NCI-H1048 (cell line): ENCODE measurements at places on chromosomes 16 and 17.
A peak's percentile ranks its signal among the peaks of the same experiment; 100 is the strongest.

DNA sequence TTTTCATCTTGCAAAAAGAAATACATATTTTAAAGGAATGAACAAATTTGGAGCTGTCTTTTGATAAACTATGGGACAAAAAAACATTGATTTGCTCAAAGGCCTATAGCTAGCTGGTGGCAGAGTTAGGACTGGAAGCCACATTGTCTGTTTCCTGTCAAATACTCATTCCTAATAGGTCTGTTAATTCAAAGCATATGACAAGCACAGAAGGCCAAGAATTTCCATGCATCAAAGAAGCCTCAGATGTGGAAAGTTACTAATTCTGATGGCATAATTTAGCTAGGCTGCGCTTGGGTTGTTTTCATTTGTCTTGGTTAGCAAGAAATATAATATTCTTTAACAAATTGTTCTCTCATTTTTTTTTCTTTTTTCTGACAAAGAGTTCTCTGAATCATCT, 98.0 kb downstream of the CDK5R1 start:
- no peak for DNase-seq

- no peak for DNase-seq
Observed at GRCh38 chr17:9002606-9003354, 18.5 kb upstream of the NTN1 start.

GRCh38 chr17:35210741-35211140, 16.5 kb upstream of the SLC35G3 start:
- no peak for DNase-seq

GRCh38 chr16:74199842-74200124, 96.8 kb upstream of the PSMD7 start:
- no peak for DNase-seq

- no peak for DNase-seq
Observed at GRCh38 chr17:50624321-50624934, 10.3 kb upstream of the ABCC3 start.

GRCh38 chr16:8952281-8952751, 11.4 kb downstream of the USP7 start:
- no peak for DNase-seq

GRCh38 chr16:57774705-57775285, 27.5 kb downstream of the KIFC3 start:
- DNase-seq, result no peak

DNA sequence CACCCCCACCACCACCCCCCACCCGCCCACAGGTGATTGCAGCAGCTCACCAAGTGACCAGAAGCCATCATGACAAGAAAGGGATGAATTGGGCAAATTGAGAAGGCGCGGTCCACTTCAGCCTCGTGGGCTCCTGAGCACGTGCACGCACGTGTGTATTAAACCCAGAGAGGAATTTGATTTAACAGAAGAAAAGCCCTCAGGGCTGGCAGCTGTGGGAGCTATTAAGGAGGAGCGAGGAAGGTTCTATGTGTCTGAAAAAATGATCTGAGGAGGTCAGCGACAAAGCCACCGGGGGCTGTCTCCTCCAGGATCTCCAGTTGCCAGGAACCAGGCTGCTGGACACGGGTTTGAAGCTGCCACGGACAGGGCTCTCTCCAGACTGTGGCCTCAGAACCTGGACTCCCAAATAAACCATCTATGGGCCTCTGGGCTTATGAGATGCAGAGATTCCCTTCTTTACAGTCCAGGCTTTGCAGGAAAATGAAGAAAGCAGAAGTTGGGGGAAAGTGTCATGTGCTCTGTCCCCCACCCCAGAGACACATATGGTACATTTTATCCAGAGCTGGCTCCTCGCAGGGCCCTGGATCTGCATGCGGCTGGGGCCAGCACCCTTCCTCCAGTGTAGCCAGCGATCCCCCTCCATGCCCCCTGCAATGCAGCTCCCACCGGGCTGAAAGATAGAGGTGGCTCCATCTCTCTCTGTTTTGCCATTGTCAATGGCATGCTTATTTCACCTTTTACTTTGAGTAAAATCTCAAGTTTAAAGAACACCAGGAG, 219.7 kb upstream of the RPL38 start:
- DNase-seq, result no peak

DNA sequence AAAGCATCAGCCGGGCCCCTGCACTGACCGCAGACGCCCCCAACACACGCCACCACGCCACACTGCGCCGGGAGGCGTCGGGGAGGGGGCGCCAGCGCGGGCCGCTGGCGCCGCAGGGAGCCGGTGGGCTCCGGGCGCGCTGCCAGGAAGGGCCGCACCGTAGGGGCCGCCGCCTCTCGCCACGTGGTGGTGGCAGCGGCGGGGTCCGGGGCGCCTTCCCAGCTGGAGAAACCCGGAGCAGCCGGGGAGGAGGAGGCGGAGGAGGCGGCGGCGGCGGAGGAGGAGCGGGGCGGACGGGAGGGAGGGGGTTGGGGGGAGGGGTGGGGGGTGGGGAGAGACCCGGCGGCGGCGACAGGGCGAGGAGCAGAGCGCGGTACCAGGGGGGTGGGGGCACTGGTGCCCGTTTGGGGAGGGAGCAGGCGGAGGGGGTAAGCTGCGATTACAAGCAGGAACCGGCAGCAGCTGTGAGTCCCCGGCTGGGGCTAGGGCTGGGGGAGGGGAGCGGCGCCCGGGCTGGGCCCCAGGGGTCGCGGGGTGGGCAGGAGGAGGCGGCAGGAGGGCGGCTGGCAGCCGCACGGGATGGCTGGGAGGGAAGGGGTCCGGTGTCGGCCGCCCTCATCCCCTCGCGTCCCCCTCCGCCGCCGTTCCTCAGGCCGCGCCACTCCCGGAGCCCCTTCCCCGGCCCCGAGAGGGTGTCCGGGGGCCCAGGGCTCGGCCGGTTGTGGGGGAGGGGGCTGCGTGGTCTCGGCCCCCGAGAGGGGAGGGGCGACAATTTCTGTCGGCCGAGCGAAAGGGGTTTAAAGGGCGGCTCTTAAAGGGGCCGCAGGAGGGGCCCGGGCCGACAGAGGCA, at the start of gene TBKBP1:
Gene TBKBP1 (plus strand): TSS at position 431 of the 850 bp plus-strand sequence. CDS start 1,952 bp downstream, outside the sequence.
- DNase-seq, result no peak

- DNase-seq, result no peak
Observed at GRCh38 chr17:4777969-4778760, 6.5 kb downstream of the TM4SF5 start.

- no peak for DNase-seq
Observed at GRCh38 chr17:76251478-76252039, 11.3 kb upstream of the RNF157 start.

- DNase-seq, result no peak
Observed at GRCh38 chr17:9217151-9218056, 196.1 kb downstream of the NTN1 start.

DNA sequence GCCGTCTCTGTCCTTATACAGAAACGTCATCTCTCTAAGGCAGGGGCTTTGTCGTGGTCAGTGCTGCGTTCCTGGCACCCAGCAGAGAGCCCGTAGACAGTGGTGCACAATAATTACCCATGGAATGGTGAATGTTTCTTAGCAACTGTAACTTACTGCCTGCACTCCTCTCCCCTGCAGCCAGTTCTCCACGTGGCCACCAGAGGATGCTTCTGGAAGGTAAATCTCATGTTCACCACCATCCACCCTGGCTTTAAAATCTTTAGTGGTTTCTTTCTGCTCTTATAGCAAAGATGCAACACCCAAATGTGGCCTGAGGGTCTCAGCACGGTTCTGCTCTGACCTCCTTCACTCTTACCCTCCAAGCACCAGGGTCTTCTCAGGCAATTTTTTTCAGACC, 150.8 kb downstream of the GRIN2A start:
- DNase-seq, result no peak

GRCh38 chr17:27993161-27993695, 49.2 kb upstream of the NLK start:
- no peak for DNase-seq

- no peak for DNase-seq
Observed at GRCh38 chr16:68548947-68549346, 9.9 kb downstream of the ZFP90 start.

GRCh38 chr17:17494870-17495535, 1.2 kb downstream of the RASD1 start:
- no peak for DNase-seq

DNA sequence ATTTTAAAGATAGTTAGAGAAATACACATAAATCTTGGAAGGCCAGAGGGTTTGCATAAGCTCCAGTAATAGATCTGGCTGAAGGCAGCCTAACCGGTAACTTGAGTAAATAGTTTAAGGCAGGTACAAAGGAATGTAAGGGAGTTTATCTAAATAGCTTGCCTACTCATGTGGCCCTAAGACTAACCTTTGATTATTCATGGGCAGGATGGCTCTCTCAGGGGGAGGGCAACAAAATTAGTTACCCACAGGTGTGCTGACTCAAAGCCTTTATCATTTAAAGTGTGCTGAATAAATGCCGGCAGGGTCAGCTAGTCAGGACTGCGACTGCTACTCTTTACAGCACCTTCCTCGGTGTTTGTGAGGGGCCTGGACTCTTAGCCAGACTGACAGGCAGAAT, 761.3 kb upstream of the KIF2B start:
- peak; percentile 28 for DNase-seq

DNA sequence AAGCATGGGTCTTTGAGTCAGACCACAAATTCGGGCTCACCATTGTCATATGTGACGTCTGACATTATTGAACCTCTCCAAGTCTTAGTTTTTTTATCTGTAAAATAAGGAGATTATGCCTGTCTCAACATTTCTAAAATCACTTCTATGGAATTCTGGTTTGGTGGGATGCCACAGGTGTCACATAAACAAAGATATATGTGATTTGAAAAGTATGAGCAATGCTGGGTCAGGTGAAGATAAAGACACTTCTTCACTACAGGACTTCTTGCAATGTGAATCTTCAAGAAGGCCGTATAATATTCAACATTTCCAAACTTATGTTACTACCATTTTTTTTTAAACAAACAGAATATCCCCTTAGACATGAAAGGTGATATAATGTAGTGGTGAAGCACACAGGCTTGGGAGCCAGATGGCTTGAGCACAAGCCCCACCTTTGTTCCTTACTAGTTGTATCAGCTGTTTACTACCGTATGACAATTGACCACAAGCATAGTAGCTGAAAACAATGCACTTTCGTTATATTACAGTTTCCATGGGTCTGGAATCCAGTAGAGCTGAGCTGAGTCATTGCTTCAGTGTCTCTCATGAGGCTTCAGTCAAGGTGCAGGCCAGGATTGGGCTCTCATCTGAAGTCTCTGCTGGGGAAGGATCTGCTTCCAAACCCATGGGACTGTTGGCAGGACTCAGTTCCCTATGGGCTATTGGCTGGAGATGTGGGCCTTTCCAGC, 87.7 kb downstream of the UTP18 start:
- no peak for DNase-seq

- DNase-seq, result no peak
Observed at GRCh38 chr16:61968242-61969076, 67.8 kb downstream of the CDH8 start.

DNA sequence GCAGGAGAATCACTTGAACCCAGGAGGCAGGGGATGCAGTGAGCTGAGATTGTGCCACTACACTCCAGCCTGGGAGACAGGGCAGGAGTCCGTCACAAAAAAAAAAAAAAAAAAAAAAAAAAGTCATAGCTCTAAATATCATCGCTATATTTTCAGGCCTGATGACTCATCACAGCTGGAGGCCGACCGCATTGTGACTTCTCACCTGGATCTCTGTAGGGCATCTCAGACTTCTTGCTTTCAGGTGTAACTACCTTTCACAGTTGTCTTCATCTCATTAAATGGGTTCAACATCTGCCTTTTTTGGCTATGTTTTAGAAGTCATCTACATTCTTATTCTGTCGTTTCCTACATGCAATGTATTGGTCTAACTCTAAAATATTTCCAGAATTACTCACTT, 353.1 kb upstream of the MON1B start:
- DNase-seq, result no peak

DNA sequence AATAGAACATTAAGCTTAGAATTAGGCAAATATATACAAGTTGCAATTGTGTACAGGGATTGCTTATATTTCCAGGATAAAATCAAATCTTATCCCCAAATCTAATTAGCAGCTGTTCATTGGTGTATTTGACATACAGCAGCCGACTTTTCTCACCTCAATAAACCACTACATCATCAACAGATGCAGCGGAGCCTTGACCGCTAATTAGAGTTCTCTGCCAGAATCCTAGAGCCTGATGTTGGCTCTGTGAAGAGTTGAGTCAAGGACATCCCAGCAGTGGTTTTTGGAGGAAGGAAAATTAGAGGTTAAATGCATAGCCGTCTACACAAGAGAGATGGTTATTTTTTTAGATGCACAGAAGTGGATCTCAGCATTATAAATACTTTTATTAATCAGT, 221.9 kb upstream of the CACNG5 start:
- no peak for DNase-seq

DNA sequence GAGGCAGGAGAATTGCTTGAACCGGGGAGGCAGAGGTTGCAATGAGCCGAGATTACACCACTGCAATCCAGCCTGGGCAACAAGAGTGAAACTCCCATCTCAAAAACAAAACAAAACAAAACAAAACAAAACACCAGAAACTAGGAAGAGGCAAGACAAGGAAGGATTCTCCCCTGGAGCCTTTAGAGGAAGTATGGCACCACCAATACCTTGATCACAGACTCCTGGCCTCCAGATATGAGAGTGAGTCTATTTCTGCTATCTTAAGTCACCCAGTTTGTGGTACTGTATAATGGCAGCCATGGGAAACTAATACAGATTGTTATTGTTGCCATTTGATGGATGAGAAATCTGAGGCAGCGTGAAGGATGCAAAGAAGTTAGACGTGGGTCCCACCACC, 14.6 kb upstream of the CPPED1 start:
- no peak for DNase-seq

GRCh38 chr17:81454473-81454872, 58.1 kb downstream of the ACTG1 start:
- DNase-seq, result no peak

DNA sequence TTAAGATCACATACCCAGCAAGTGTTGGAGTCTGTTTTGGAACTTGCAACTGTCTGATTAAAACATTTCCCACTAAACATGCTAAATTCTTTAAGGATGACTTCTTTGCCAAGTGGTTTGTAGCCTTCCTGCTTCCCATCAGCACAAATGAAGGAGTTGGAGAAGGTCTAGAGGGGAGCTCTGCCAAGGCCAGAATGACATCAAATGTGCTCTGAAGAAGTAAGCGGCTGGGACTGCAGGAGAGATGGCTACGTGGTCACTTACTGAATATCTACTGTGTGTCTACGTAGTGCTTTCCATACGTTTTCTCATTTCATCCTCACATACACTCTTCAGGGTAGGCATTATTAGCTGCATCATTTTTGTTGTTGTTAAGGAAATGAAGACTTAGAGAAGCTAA, 135.7 kb upstream of the NLRP1 start:
- no peak for DNase-seq

DNA sequence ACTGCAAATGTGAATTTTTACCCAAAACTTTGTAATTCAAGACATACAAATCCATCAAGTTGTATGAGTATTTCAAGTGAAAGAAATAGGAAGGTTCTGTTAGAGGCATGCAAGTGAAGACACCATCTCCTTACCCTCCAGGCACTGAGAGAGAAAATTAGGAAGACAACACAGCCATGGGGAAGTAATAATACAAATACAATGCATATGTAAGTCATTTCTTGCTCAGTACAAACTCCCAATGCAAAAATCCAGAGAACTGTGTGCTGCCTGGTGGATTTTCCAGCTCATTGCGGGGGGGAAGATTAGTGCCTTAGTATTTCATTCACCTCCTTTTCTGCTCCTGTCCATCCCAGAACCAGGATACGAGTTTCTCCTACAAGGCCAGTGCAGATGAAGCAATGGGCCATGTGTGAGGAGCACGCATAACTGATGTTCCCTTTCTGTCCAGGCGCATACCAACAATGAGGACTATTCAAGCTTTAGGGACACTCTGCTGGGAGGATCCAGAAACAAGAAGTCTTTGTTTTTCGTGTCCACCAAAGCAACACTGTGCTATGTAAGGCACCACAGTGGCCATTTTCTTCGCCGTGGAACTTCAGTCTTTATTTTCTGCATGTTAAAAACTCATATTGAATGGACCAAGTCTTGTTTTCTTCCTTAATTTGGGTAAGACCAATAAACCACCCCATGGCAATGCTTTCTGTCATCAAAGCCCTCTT, 143.7 kb upstream of the RCVRN start:
- no peak for DNase-seq
